NCI-H526 (cell line): ENCODE measurements at places on chromosomes 1 and 21.
A peak's percentile ranks its signal among the peaks of the same experiment; 100 is the strongest.

GRCh38 chr1:38296047-38296446, 249.5 kb upstream of the POU3F1 start:
- DNase-seq, result no peak

- no peak for DNase-seq
Measured at GRCh38 chr1:215657047-215657446, 89.9 kb downstream of the KCTD3 start.

GRCh38 chr1:145871994-145872924, 13.4 kb upstream of the PIAS3 start:
- DNase-seq, result peak; percentile 35

GRCh38 chr21:31326522-31327242, 17.4 kb downstream of the TIAM1 start:
- DNase-seq, result no peak

GRCh38 chr1:29332204-29332603, 95.9 kb downstream of the PTPRU start:
- DNase-seq, result peak; percentile 76

DNA sequence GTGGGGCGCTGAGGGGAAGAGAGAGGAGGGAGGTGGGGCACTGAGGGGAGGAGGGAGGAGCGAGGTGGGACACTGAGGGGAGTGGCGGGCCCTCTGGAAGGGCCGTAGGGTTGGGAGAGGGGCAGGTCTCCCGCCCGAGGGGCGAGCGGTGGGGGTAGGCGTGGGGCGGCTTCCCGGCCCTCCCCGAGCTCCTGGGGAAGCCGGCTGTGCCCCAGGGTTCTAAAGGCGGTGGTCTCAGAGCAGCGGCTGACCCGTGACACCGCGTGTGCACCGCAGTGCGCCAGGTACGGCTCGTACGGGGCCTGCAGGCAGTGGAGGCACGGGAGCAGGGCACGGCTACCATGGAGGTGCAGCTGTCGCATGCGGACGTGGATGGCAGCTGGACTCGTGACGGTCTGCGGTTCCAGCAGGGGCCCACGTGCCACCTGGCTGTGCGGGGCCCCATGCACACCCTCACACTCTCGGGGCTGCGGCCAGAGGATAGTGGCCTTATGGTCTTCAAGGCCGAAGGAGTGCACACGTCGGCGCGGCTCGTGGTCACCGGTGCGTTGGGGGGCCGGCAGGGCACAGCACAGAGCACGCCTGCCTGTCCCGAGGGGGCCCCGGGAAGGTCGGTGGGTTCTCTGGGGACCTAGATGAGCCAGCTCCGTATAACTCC, 68.5 kb downstream of the OBSCN start:
- peak; percentile 34 for DNase-seq

GRCh38 chr1:164699815-164700491, 141.0 kb downstream of the PBX1 start:
- DNase-seq, result no peak

DNA sequence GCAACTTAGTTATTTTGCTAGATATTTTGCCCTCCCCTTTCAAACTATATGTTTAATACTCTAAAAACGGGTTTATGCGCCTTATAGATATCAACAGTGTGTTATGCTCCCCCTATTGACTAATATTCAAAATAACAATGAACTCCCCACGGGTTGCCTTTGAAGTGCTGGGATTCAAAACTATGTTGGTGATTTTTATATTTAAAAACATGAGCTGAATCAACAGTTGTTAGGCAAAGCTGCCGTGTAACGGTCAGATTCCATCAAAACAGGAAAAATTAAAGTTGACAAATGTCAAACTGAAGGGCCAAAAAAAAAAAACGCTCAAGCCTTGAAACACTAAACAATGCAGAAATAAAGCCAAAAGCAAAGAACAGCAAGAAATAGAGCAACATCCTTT, 2.5 kb downstream of the TGFBR3 start:
- DNase-seq, result peak; percentile 68

GRCh38 chr1:154433161-154433764, 28.1 kb downstream of the IL6R start:
- no peak for DNase-seq

GRCh38 chr1:101030881-101031280, 5.3 kb upstream of the DPH5 start:
- no peak for DNase-seq

DNA sequence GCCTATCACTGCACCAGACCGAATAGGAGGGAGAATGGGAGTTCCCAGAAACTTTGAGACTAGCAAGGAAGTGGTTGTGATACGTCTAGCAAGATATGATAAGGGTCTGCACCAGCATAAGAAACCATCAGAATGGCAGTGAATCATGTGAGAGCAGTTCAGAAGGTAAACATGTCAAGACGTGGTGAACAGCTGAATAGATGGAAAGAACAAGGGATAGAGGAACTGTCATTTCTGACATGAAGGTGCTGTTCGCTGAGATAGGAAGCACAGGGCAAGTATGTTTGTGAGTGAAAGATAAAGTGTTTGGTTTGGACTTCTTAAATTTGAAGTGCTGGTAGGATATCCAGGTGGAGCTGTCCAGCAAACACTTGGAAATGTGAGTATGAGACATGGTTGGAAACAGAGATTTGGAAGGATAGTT, 1.1 kb upstream of the AGO1 start:
- DNase-seq, result no peak

- DNase-seq, result peak; percentile 21
Measured at GRCh38 chr1:41726899-41727748, 191.6 kb downstream of the HIVEP3 start.

DNA sequence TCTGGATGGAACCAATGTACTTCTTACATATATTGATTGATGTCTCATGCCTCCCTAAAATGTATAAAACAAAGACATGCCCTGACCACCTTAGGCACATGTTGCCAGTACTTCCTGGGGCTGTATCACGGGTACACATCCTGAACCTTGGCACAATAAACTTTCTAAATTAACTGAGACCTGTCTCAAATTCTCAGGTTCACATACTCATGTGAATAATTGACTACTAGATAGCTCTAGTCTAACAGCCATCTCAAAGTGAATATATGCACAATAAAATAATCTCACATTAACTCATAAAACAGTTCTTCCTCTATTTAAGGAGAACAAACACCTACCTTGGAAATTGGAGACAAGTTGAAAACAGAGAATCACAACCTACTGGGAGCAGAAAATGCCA, 5.6 kb downstream of the DNAI4 start:
- DNase-seq, result no peak
